ENCODE measurements at places on chromosomes 4 and X.

GRCh38 chr4:21885241-21885640 is 63.3 kb downstream of the KCNIP4 start:
- DNase-seq: peak; percentile 34

GRCh38 chrX:137748827-137749226 is 182.9 kb downstream of the ZIC3 start:
- DNase-seq: no peak

GRCh38 chrX:10076765-10077164 is 80.0 kb upstream of the CLCN4 start:
- DNase-seq: no peak

GRCh38 chr4:142648378-142648777 is 197.7 kb downstream of the INPP4B start:
- no peak for DNase-seq

DNA sequence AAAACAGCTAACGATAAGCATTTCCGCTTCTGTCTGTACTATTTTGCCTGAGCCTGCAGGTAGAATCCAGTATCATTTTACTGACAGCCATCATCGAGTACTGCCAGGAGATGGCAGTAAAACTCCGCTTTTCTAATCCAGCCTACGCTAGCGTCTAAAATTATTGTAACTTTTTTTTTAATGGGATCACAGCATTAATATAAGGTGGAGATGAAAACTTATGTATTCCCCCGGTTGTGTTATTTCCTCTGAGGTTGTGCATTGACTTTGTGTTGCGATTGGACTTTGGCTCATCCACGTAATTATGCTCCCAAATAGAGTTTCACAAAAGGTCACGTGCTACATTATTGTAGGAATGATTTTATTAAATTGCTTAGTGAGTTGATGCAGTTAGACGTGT is 248.1 kb downstream of the C4orf33 start:
- no peak for DNase-seq

DNA sequence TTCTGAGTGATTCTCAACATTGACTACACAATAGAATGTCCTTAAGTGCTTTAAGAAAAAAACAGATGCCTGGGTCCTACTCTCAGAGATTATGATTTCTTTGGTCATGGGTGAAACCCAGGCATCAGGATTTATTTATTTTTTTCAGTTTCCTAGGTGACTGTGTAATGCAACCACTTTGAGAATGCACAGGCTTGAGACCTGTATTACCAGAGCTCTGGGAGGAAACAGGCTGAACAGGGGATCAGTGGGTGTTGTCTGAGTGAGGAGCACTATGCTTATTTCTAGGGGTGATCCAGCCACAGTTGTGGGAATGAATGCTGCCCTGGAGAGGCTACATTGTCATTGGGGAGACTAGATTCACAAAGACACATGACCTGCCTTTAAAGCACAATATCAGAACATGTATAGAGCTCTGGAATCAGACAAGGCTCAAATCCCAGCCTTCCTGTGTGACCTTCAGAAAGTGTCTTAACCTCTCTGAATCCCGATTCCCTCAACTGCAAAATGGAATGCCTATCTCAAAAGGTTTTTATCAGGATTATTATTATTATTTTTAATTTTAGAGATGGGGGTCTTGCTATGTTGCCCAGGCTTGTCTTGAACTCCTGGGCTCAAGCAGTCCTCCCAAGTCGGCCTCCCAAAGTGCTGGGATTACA is 61.6 kb upstream of the PRPS1 start:
- DNase-seq: no peak

- DNase-seq: no peak
Measured at GRCh38 chr4:155855897-155856296, 10.2 kb downstream of the ASIC5 start.

DNA sequence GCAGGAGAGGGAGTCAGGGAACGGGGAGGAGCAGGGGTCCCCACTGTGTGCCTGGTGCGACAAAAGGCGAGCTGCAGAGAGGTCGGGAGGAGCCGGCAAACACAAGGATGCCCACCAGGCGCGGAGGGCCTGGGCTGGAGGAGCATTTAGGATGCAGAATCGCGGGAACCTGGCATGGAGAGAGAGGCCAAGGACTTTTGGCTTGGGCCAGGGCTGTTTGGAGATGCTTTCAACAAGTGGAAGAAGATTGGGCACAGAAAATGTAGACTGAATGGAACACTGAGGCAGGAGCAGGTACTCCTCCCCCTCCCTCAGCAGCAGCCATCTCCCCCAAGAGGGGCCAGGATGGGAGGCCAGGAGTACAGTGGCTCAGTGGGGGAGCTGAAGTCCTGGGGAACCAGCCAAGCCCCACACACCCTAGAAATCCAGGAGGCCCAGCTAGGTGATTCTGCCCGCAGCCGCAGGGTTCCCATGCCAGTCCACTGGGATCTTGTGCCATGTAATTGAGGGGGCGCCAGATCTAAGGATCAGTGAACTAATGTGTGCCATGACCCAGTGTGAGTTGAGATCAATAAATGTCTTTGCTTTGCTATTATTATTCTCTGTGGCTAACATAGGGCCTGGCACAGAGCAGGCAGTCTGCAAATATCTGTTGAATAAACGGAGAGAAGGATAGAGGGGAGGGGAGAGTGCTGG is 1.1 kb upstream of the ABLIM2 start:
- no peak for DNase-seq

DNA sequence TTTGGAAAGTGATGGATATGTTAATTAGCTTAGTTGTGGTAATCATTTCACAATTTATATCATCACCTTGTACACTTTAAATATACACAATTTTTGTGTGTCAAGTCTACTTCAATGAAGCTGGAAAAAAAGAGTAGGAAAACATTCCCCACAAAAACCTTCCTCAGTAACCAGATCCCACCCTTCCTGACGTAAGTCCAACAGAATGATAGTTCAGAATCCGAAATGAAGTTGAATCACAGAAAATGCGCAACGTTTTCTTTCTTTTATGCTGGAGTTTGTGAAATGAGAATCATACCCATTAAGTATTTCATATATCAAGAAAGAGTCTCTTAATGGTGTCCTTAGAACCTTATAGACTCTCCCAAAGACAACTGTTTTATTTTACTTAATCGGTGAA is 292.9 kb downstream of the USP46 start:
- DNase-seq: no peak

DNA sequence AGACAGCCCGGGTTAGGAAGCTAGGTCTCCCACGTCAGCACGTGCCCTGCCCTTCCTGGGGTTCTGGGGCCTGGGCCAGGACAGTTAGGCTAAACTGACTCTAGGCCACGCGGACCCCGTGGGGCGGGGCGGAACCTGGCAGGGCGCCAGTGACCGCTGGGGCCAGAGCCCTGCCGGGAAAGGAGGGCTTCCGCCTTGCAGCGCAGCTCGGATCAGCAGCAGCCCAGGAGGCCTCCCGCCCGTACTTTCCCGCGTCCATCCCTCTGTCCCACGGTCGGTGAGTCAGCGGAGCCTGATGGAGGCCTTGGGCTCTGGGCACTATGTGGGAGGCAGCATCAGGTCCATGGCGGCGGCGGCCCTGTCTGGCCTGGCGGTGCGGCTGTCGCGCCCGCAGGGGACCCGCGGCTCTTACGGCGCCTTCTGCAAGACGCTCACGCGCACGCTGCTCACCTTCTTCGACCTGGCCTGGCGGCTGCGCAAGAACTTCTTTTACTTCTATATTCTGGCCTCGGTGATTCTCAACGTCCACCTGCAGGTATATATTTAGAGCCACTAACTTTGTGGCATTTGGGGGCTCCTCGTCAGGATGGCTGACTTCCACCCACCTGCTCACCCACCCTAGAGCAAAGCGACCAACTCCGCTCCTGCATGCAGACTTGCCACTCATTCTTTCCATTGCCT is at the start of gene SMIM10:
SMIM10 (plus strand) TSS at position 191 of the 681 bp plus-strand sequence; CDS start at position 296, 105 bp downstream.
- DNase-seq: no peak

GRCh38 chr4:169952236-169953002 is 73.8 kb downstream of the MFAP3L start:
- DNase-seq: no peak

GRCh38 chr4:185096032-185096653 is 46.9 kb upstream of the SLC25A4 start:
- DNase-seq: no peak

DNA sequence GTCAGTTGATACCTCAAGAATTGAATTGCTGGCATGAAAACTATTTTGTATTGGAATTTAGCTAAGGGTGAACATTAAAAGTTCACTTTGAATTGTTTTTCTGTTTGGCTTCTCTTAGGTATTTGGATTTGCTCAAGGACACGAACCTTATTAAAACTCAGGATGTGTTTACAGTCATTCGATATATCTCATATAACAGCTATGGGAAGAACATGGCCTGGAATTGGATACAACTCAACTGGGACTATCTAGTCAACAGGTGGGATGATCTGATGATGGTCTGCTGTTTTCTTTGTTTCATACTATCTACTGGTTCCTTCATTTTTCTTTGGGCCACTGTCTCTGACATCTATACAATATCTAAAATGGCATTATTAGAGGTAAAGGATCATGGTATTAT is 69.7 kb downstream of the PITX2 start:
- DNase-seq: no peak

- DNase-seq: no peak
Measured at GRCh38 chrX:67288156-67288555, 255.7 kb upstream of the AR start.

DNA sequence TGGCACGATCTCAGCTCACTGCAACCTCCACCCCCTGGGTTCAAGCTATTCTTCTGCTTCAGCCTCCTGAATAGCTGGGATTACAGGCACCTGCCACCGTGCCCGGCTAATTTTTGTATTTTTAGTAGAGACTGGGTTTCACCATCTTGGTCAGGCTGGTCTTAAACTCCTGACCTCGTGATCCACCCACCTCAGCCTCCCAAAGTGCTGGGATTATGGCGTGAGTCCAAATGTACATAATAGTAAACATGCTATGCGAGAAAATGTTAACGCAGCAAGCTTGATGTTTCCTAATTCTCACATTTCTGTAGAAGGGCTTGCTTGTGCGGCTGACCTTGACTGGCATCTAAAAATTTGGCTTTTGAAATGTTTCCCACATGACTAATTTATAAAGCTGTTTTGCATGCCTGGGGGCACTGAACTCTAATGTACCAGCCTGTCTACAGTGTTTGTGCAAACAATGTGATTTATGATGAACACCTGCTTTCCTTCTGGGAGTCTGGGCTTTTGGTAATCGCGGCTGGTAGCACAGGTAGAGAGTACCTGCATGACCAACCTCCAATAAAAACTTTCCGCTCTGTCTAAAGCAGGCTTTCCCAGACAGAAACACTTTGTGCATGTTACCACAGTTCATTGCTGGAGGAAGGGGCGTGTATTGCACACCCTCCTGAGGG is 216.8 kb downstream of the IL15 start:
- DNase-seq: no peak

DNA sequence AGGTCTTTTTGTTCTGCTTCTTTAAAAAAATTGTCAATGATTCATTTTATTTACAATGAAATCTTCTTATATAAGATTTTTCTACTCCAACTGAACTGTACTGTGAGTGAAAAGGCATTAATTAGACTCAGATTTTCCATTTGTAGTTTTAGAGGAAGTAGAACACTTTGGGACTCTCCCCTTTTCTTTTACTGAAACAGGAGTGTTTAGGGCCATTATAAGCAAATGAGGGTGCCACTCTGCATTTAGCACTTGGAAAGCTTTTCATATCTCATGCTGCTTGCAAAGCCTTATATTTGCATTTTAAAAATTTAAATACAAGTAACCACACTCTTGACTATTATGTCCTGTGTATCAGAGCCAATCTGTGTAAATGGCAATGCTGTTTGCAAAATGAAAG is 584.3 kb downstream of the KLHL13 start:
- no peak for DNase-seq

Data from BJ (cell line).